ENCODE measurements at places on chromosomes 7 and 10. TPM values are rescaled to one million over a fixed set of nuclear protein-coding genes. Genes with fewer than 3 reads are reported as not detected.

The BMPR1A gene
- 36.3 TPM for total RNA-seq

The ZPBP gene
- not detected for total RNA-seq

The THSD7A gene
- 0.10 TPM for total RNA-seq

The LIPK gene
- not detected for total RNA-seq

The TMEM184A gene
- not detected for total RNA-seq

The CH25H gene
- total RNA-seq = not detected

The DGKB gene
- 0.08 TPM for total RNA-seq

The OR2A1 gene
- not detected for total RNA-seq

The ELAPOR2 gene
- total RNA-seq = 16.7 TPM

The HOXA4 gene
- total RNA-seq = 5.3 TPM

The ADRA2A gene
- total RNA-seq = 0.79 TPM

DNA sequence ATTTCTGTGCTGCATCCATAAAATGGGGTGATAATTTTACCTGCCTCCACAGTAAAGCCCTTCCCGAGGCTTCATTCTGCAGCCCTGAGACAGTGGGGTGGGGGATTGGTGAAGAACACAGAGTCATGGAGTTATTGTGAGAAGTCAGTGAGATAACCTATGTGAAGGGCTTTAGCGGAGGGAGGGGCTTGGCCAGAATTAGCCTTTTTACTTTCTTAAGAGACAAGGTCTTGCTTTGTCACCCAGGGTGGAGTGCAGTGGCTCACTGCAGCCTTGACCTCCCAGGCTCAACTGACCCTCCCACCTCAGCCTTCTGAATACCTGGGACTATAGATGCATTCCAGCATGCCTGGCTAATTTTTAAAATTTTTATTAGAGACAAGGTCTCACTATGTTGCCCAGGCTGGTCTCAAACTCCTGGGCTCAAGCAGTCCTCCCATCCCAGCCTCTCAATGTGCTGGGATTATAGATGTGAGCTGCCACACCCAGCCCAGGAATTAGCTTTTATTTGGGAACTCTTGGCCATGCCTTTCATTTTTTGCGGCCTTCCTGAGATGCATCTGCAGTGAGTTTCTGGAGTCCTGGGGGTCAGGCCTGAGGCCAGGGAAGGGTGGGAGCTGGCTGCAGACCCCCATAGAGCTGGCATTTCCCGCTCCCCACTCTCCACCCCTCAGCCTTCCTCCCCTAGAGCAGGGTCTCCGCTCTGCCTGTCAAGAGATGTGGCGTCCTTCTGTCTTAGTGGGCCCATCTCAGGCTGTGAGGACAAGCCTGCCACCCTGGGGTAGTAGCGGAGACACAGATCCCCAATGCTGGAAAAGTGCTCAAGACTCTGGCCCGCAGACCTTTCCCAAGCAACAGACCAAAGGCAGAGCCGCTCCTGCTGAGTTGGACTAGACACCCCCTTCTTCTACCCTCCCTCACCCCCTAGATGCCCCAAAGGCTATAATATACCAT is 77.0 kb downstream of the ZMIZ1 start:
- no peak for DNase-seq

- no peak for DNase-seq
Observed at GRCh38 chr7:117872561-117873309, 506 bp downstream of the CTTNBP2 start.

DNA sequence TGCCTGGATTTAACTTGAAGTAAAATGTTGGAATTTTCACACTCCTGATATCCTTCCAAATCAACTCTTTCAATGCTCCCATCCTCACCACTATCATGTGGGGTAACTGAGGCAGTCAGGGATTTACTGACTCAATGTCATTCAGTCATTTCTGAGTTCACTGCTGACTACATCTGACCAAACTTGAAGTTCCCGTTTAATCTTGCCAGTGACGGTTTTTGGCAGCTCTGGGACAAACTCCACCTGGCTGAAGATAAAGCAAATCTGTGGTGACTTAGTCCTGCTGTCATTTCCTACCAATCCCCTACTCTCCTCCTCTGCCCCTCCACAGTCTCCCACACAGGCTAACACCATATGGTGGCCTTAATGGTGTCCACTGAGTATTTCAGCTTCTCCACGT is 22.7 kb upstream of the ACSM6 start:
- DNase-seq = no peak

DNA sequence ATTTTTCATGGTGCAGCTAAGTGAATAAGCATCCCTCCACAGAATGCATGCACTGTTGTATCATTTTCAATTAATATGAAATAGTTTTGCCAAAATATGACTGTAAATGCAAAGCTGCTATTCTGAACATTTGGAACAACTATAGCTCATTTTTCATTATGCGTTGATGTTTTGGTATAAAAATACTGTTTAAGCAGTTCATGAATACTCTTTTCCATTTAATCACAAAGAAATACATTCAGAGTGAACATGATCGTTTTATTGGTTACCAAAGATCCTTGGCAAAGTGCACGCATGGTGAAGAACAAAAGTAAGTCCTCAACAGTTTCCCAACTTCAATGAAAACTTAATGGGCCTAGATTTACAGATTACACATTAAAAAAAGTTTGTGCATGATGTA is 33.1 kb downstream of the SKIDA1 start:
- no peak for DNase-seq

DNA sequence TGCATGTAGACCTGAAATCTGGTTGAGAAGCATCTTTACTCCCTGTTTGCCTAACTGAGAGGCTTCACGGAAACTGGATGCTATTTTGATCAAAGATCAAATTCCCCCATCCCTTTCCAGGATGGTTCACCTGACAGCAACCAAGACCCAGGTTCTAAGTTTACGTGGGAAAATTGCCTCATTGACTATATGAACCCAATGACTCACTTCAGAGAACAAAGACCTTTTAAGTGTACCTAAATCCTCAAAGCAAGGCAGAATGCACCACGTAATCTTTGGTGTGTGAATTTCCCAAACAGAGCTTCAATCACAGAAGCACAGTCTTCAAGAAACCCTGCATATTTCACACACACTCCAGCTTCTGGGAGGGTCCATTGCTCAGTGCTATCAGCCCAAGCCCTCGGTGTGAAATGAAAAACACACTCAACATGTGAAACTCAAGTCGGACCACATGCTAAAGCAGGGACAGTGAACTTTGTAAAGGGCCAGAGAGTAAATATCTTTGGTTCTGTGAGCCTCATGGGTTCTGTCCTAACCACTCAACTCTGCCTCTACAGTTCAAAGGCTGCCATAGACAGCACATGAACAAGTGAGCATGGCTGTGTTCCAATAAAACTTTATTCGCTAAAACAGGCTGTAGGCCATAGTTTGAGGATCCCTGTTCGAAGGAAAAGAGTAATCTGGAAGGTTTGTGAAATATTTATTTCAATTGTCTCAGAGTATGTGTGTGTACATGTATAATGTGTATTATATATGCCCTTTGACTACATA is 275.6 kb upstream of the FOXK1 start:
- no peak for DNase-seq

DNA sequence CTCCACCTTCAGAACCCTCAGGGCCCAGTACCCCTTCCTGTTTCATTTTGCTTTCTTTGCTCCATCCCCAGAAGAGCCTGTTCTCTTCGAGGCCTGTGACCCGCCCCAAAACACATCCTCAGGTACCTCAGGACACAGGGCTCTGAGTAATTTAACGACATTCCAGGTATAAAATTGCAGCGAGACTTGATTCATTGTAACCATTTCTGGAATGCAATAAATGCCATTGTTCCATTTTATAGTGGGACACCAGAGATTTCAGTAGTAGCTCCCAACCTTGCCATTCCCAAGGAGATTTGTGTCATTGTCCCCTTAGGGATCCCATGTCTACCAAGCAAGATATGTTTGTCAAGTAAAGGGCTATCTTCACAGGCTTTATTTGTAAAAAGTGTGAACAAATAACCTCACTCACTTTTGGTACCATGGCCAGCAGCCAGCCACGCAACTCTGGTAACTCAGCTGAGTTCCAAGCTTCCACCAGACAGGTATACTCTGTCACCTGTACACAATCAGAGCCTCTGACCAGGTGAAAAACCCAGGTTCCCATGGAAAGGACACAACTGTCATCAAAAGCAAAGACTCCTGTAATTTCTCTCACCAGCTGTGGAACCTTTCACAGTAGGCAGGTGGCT is 441.3 kb downstream of the PLXNA4 start:
- no peak for DNase-seq

DNA sequence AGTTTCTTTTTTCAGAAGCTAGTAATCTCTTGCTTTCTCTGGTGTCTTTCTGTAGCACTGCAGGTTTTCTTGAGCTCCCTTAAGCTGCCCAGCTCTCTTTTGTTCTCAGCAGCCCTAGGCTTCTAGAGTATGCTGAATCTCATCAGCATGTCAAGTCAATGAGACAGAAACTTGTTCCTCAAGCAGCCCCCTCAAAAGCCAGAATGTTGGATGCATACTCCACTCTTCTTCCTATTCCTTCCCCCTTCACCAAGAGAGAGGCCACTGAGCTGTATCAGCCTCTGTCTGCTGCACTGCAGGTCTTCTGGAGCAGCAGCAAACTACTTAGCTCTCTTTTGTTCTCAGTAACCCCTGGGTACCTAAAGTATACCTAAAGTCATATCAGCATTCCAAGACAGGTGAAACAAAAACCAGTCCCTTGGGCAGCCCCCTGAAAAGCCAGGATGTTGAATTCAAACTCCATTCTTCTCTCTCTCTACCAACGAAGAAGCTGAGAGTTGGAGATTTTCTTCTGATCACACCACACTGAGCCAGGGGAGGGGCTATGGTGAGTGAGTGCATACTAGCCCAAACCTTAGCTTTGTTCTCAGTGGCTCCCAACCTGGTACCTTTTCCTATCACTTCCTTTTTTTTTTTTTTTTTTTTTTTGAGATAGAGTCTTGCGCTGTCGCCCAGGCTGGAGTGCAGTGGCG is 73.3 kb upstream of the WAC start:
- no peak for DNase-seq

- peak; percentile 72 for DNase-seq
Observed at GRCh38 chr7:130489140-130489983, 2.5 kb upstream of the MEST start.

- DNase-seq = no peak
Observed at GRCh38 chr10:132875435-132875834, 66.9 kb downstream of the CFAP46 start.

DNA sequence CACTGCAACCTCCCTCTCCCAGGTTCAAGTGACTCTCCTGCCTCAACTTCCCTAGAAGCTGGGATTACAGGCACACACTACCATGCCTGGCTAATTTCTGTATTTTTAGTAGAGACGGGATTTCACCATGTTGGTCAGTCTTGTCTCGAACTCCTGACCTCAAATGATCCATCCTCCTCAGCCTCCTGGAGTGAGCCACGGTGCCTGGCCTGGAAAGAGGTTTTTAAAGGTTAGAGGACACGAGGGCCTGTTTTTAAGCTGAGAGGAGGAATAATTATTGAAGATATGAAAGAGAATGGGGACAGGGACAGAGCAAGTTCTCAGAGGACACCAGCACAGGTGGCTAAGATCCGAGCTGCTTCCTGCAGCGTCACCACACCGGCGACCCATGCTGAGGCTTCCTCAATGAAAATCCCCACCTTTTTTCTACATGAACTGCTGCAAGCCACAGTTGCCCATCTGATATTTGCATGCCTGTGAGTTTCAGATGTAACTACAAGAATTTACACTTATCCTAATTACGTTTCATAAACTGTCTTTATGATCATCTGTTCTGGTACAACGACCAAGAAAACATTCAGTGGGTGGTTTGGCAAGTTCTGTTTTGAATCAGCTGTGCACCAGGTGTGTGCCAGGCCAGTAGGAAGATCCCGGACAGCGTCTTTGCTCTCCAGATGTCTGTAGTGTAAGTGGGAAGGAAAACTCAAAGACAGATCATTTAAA is 76.0 kb downstream of the HIP1 start:
- no peak for DNase-seq

- DNase-seq = no peak
Observed at GRCh38 chr7:74217455-74218342, 7.9 kb downstream of the LAT2 start.

- DNase-seq = no peak
Observed at GRCh38 chr7:149218469-149219420, 20.7 kb upstream of the ZNF212 start.

GRCh38 chr7:105131890-105132289 is 117.9 kb downstream of the KMT2E start:
- DNase-seq = no peak

DNA sequence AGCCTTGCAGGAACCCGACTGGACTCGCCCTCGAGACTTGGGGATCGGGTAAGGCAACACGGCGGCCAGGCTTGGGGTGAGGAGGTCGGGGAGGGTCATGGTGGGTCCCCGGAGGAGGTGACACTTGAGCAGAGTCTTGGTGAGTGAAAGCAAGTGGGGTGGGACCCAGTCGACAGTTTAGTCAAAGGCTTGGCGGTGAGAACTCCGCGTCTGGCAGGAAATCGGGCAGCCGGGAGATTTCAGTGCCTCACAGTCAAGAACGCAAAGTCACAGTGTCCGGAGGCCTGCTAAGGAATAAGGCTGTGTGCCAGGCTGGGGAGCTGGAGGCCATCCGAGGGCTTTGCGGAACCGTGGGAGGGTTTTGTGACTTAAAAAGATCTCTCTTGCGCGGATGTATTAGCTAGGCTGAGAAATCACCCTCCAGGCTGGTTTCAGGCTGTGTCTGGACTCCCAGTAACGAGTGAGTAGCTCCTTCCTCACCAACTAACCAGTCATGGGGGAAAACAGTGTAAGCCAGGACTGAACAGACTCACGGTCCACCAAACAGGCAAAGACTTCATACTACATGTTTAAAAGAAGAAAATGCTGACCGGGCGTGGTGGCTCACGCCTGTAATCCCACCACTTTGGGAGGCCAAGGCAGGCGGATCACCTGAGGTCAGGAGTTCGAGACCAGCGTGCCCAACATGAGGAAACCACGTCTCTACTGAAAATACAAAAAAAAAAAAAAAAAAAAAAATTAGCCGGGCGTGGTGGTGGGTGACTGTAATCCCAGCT is 613 bp downstream of the AP5Z1 start:
- no peak for DNase-seq

DNA sequence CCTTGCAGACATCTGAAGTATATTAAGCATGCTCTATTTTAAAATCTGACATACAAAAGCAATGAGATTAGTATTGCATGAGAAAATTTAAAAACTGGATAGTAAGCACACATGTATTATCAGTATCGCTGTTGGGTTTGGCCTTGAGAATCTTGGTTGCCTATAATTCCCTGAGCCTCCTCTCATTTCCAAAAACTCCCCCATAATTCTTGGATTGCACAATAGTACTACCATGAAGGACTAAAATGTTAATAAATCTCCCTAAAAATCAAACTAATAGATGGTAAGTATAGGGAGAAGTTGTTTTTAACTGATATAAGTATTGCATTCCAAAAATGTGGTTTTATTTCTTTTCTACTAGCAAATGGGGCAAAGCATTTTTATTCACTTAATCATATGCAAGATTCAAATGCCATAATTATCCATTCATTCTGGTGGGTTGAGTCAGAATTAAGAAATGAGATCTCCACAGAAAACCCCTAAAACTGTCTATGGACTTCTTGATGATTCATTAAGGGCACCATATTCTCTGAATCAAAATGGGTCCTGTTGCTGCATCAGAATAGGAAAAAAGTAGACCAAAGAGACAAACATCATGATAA is 10.3 kb upstream of the VIM start:
- DNase-seq = no peak

DNA sequence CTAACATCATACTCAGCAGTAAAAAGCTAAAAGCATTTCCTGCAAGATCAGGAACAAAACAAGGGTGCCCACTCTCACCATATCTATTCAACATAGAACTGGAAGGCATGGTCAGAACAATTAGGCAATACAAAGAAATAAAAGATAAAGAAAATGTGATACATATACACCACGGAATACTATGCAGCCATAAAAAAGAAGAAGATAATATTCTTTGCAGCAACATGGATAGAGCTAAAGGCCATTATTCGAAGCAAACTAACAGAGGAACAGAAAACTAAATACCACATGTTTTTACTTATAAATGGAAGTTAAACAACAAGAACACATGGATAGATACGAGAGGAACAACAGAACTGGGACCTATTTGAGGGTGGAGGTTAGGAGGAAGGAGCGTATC is 652.7 kb downstream of the GRID1 start:
- no peak for DNase-seq
